ENCODE measurements at places on chromosomes 6 and 20.

DNA sequence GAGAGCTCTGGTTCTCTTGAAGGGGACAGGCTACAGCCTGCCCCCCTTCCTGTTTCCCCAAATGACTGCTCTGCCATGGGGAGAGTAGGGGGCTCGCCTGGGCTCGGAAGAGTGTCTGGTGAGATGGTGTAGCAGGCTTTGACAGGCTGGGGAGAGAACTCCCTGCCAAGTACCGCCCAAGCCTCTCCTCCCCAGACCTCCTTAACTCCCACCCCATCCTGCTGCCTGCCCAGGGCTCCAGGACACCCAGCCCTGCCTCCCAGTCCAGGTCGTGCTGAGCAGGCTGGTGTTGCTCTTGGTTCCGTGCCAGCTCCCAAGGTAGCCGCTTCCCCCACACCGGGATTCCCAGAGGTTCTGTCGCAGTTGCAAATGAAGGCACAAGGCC is 9.8 kb downstream of the VEGFA start:
- DNase-seq, result no peak

DNA sequence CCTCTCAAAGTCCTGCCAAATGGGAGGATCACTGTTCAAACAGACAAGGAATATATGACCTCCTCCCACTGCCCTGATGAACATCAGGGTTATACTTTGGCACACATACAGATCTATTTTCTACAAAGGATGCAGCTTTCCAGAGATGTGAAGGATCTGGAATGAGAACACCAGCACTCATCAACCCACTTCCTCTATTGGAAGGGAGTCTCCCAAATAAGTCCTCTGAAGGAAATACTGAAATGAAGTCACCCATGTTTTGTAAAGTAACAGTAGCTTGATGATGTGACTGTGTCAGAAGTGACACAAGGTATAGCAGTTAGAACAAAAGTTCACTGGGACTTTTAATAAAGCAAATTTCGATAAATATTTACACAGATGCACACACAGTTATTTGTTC is 104.9 kb downstream of the OGFRL1 start:
- DNase-seq, result no peak

DNA sequence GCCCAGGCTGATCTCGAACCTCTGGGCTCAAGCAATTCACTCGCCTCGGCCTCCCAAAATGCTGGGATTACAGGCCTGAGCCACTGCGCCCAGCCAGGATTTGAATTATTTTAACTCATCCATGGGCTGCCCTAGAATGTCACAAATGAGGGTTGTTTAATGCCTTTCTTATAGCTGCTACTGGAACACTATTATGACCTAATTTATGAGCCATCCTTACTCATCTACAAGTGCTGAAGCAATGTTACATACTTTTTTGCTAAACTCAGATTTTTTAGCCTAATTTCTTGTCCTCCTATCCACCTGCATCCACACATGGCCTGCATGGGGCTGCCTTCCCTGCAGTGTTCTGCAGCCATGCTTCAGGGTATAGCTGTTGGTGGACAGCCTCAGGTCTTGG is 59.9 kb downstream of the RTN4IP1 start:
- DNase-seq, result no peak

DNA sequence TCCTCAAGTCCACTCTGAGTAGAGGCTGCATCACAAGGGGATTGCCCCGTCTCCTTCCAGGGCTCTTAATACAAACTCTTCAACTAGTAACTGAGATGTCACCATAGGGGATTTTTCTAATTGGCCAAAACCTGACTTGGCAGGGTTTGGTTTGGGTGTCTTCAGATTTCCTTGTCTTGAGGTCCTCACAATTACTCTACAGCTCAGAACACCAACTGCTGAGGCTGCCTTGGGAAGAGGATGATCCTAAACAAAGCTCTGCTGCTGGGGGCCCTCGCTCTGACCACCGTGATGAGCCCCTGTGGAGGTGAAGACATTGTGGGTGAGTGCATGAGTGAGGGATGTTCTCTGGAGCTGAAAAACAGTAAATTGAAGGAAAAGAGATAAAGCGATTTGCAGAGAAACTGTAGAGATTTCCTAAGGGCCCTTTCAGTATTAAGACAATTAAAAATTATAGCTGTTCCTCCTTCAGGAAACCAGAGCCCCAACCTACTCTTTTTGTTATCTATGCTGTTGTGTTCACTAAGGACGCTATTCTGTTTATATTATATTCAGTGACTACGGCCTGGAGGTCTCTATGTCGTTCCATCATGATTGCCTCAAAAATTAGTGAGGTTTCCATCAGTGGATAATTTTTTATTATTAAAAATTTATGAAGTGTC is at the start of gene HLA-DQA1:
TSS of gene HLA-DQA1 (plus strand) at position 188 of the 662 bp plus-strand sequence. CDS start at position 241, 53 bp downstream.
- no peak for DNase-seq

GRCh38 chr6:130029163-130029562 is 10.8 kb downstream of the L3MBTL3 start:
- no peak for DNase-seq

- no peak for DNase-seq
Measured at GRCh38 chr20:49426873-49427272, 55.6 kb downstream of the KCNB1 start.

DNA sequence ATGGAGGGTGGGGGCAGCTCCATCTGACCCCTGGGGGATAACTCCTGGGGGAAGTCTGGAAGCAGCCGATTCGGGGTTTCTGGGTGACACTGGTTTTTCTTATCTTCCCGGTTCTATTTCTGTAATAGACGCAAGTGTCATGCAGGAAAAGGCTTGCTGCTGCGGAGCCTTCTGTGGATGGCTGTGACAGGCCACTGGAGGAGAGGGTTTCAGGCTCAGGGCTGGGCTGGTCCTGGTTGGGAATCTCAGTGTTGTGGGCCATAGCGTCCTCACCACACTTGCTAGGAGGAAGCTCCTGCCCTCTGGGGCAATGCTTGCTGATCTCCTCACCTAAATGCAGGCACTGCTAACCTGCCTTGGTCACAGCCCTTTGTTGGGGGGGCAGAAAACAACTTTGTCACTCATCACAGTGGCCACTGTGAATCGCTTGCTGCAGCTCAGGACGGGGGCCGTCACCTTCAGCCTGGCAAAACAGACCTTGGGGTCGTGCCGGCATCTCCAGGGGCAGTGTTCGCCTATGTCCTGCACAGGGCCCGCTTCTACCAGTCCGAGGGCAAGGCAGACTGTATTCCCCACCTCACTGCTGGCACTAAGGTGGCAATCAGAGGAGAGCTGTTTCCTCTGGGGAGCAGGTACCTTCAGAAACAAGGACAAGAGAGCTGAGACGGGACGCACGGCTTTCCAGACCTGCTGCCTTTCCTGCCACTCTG is 4.4 kb upstream of the TUBB1 start:
- no peak for DNase-seq

- no peak for DNase-seq
Measured at GRCh38 chr20:44429017-44429339, 46.7 kb upstream of the TTPAL start.

- no peak for DNase-seq
Measured at GRCh38 chr6:159858259-159858658, 32.5 kb upstream of the MAS1 start.

- DNase-seq, result no peak
Measured at GRCh38 chr20:47347661-47348435, 8.7 kb downstream of the ZMYND8 start.

DNA sequence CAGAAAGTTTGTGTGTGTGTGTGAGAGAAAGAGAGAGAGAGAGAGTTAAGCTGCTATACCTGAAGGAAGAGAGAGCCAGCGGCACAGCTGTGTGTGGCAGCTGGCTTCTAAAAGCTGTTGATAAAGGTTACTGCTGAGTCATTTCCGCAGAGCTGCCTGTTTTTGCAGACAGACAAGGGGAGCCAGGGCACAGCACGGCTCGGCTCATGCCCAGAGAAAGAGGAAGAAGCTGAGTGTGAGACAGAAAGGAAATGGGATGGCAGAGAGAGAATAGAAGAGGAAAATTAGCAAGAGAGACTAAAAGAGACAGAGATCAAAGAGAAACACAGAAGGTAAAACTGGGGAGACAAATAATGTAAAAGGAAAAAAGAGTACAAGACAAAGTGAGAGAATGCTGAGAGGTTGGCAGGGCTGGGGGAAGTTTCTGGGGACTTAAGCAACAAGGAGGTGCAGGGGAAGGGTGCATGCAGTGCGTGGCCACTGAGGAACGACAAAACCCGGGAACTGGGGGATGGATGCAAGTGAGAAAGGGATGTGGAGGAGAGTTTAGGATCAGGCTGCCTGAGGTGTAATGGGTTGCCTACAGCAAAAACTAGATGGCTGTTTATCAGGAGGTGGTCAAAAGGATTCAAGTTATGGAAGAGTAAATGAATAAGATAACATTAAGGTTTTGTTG is 22.7 kb downstream of the HLA-A start:
- DNase-seq, result peak; percentile 85

- peak; percentile 82 for DNase-seq
Measured at GRCh38 chr6:147826698-147827097, 318.2 kb downstream of the SAMD5 start.
